ENCODE measurements at places on chromosomes 3 and 15.

DNA sequence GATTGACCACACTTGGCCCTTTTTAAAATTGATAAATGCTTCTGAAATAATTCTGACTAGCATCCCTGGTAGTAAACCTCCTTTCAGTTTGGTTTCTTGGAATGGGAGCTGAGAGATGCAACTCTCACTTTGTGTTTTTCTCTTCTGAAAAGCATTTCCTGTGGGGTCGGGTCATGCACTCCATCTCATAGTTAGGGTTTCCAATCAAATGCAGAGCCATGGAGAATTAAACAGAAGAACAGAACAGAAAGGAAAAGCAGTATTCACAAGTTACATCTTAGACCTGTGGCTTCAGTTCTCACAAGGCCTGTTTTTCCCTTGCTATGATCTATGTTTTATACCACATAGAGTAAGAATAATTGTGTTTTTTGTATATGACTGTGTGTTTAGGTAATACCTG, 39.7 kb downstream of the SENP2 start:
- DNase-seq, result no peak

DNA sequence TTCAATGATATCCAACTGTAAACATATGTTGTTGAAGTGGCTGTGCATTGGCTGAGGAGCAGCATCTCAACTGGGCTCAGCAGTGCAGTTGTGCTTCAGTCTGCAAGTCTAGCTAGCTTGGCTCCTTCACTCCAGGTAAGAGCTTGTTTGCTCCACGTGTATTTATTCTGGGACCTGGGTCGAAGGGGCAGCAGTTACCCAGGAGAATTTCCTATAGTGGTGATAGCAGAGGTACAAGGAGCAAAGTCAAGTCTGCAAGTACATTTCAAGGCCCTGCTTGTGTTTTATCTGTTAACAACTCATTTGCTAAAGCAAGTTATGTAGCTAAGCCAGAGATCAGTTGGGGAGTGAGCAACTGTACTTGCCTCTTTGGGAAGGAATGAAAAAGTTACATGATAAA, 286.2 kb upstream of the UMPS start:
- no peak for DNase-seq

DNA sequence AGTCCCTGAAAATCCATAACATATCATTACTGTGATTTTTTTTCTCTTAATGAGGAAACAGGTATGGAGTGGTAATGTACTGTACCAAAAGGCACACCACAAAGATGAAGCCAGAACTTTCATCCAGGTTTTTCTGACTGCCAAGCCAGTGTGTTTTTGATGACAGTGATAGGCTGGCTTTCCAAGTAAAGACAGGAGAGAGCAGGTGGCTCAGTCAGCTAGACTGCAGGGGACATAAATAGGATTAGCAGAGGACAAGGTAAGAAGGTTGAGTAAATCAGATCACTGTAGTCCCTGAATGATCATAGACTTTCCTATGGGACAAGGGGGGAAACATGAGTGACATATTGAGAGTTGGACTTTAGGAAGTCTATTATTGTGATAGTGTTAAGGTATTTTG, 127.9 kb downstream of the GADL1 start:
- no peak for DNase-seq

GRCh38 chr3:52237657-52238172, 1.2 kb downstream of the TWF2 start:
- DNase-seq, result no peak

DNA sequence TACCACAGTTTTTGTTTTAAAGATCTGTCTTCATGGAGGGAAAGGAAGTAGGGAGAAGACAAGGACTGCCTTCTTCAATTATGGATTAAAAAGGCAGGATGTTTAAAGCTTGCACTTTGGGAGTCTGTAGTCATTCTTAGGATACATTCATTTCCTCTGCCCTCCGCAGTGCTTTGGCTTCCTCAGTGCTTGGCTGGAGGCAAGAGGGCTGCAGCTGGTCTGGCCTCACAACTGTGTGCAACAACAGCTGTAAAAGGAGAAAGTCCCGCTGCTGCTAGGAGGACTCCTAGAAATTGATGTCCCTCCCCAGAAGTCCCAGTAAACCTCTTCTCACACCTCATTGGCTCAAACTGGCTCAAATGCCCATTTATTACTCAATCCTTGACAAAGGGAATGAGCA, 54.4 kb upstream of the PPP2R3A start:
- DNase-seq, result no peak

GRCh38 chr3:21524133-21524532, 226.9 kb downstream of the ZNF385D start:
- no peak for DNase-seq

DNA sequence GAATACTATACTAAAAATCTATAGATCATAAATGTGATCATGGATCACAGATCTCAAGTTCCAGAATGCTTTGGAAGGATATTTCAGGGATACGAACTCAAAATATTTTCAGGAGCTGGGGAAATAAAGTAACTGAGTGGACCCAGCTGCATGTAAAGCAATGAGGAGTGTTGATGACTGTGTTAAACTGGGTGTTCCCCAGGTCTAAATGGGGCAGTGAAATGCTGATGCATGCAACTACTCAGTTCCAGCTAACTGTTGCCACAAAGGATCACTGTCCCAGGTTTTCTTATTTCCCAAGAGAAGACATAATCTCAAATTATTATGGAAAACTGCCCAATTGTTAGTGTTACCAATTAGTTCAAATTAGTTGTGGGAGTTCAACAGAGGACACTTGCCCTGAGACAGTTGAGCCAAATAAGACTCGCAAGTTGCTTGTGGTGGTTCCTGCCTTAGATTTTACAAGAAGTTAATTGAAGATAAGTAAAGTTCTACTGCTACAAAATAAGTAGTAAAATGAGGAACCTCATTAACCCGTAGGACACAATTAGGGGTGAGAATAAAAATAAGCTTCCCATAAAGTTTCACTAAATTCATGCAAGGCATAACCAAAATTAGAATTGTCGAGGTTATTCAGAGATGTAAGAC, 66.3 kb upstream of the IL12A start:
- no peak for DNase-seq

DNA sequence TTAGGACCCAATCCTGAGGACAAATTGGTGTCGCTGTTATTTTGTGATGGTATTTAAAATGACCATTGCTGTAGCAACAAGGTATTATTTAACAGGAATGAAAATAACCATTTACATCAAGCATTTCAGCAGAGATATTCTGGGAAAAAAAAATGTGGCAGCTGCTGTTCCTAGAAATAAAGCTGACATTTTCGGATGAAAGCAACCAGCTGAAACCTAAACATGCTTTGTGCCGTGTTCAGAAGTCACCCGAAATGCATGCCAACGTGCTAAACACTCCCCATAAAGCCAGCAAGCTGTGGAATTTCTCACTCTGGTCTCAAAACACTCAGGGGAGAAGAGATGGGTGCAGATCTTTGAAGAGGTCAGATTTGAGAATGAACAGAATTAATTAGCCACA, 31.5 kb upstream of the TAFA4 start:
- DNase-seq, result no peak

GRCh38 chr3:68997887-68998286, 15.6 kb downstream of the EOGT start:
- no peak for DNase-seq

GRCh38 chr3:126699011-126699410, 5.0 kb upstream of the CHCHD6 start:
- no peak for DNase-seq

DNA sequence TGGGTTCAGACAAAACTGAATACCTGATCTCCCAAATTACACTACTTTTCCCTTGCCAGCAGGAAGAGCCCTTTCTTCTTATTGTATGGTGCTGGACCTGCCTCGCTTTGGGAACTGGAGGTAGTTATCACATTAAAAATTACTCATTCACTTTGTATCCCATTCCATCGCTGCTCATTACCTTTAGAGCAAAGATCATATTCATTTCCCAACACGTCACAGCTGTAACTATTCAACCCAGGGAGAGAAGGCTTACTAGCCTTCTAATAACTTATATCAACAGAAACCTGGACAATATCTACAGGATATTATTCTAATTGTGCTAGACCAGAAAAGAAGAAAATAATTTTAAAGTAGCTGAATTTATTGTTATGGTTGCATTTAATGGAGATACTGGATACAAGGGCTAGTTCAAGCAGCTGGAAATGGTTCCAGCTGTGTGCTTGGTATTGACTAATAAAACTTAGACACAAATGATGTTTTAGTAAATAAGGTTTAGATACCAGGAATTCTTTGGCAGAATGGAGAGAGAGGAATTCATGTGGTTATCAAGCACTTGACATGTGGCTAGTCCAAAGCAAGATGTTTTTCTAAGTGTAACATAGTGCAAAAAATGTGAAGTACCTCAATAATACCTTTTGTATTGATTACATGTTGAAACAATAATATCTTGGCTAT, 656.3 kb downstream of the ROBO1 start:
- DNase-seq, result no peak

- no peak for DNase-seq
These were observed 26.5 kb upstream of the CD47 start for GRCh38 chr3:108117241-108117775.

DNA sequence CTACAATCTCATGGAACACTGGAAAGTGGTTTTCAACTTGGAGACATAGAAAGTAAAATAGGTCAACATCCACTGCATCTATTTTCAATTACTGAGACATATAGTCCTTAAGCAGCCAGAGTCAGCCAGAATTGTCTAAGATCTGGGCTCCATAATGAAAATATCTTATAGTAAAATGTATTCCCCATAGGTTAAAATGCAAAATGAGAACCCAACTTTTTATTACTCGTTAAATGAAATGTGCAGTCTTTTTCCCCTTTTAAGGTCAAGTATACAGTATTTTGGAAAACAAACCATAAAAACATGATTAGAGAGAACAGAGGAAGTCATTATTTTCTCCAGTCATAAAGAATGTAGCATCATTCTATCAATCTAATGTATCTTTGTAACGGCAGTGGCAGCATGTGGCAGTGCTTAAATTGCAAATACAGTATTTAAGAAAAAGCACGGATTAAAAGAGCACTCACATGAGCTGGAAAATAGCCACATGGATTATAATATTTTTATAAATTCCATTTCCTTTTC, 64.4 kb upstream of the CPB1 start:
- no peak for DNase-seq

DNA sequence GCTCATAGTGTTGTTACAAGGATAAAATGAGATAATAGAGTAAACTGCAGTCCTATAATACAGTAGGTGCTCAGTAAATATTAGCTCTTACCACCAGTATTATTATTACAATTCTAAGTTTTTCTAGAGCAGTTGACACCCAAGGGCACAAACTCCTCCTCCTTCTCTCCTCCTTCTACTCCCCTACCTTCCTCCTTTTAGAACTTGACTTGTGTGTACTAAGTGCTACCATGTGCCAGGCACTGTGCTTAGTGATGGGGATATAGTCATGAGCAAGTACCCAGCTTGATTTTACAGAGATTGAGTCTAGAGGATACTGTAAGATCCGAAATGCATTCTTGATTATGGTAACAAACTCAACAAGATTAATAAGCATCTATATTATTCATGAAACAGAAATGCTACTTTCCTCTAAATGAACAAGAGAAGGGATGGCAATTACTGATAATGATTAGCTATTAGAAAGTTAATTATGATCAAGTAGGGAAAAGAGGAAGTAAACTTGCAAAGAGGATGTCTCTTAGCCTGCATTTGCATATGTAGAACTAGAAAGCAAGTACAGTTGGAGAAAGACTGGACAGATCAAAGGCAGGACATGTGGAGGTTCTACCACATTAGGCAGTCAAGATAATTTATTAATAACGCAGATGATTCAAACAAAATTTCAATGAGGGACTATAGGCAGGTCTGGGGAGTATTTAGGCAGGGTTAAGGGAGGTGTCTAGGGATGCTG, 72.3 kb downstream of the CLDN11 start:
- DNase-seq, result no peak

DNA sequence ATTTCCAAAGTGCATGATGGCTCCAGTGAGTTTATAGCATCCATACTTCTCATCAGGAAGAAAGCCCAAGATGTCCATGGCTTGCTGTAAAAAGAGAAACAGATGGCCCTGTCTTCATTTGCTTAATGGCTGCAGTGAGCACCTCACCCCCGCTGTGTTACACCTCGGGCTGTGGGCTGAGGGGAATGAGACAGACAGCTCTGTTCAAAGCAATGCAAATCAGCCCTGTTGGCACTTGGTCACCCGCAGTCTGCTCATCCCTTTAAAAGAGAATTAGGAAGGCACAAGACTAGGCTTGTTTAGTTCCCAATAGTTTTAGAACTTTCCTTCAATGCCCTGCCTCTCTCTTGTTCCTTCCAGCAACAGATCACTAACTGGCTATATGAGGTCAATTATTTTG, 25.2 kb downstream of the MYH15 start:
- no peak for DNase-seq

- no peak for DNase-seq
These were observed at the start of gene TMOD2 for GRCh38 chr15:51750792-51751696. TMOD2 (plus strand) TSS chr15:51751597; CDS start chr15:51766442, 14,845 bp downstream.

DNA sequence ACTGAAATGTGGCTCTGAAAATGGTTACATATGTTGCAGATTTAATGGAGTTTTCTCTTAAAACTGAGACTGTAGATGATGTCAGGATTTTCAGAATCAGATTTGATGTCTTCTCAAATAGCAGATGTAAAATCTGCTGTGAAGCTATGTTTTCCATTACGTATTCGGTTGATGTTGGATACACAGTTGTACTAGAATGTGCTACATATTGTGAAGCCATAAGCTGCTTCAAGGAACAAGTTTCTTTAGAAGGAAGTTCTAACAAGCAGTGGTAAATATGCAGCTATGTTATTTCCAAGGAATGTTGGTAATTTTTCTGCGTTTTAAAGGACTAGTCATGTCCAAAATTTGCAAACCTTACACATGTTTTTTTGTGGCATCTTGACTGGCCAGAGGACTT, 197.7 kb downstream of the RBMS3 start:
- DNase-seq, result no peak

GRCh38 chr15:92818651-92819277, 81.4 kb upstream of the CHD2 start:
- DNase-seq, result no peak

DNA sequence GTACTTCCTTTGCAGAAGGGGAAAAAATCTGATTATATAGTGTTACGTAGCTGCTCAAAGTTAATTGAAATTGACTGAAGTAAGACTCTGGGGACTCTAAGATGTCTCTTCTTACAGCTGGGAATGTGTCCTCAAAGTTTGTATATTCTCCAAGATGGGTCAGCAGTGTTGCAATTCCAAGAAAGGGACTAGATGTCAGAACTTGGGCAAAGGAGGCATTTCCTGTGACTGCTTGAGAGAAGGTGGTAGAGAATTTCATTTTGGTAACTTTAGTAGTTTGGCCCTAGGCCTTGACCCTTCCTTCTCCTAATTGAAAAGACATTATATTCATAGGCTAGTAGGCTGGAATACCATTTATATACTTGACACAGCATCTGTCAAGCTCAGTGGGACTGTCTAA, 33.9 kb downstream of the PTPRG start:
- no peak for DNase-seq

GRCh38 chr3:124221422-124221821, 229.5 kb upstream of the ROPN1 start:
- DNase-seq, result no peak

DNA sequence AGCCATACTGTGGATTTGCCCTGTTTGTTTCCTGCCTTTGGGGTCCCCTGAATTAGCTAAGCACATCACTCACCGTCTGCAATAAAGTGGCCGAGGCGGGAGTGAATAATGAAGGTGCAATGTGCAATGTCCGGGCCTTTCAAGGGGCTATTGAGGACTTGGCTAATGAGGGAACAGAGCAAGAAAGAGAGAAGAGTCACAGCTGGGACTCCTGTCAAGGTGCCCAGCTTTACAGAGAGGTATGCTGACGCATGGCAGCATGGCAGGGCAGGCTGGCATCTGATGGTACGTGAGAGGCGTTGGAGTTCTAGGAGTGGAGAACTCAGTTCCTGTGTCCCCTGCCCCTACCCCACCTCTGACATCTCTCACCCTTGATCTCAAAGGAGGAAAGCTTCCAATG, 13.8 kb upstream of the ATP2B2 start:
- no peak for DNase-seq

All from thymus (tissue), 14 donors.